ENCODE measurements at places on chromosomes 4 and X.

GRCh38 chr4:121706595-121707021 is 9.8 kb upstream of the ANXA5 start:
- no peak for DNase-seq

DNA sequence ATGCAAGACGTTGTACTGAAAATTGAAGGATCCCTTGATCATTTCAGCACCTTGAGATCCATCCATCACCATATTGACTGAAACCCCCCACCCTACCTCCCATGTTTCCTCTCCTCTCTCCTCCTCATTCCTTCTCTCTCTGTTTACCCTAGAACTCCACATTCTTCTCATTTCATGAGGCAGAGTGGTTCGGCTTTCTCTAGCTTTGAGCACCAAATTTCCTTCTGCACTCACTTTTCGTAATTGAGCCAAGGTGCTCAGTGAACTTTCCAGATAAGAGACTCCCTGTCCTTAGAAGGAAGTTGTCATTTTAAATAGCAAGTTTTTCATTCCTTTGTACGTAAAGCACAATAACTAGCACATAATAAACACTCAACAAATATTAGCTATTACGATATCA is 108.3 kb upstream of the SLC34A2 start:
- DNase-seq = no peak

DNA sequence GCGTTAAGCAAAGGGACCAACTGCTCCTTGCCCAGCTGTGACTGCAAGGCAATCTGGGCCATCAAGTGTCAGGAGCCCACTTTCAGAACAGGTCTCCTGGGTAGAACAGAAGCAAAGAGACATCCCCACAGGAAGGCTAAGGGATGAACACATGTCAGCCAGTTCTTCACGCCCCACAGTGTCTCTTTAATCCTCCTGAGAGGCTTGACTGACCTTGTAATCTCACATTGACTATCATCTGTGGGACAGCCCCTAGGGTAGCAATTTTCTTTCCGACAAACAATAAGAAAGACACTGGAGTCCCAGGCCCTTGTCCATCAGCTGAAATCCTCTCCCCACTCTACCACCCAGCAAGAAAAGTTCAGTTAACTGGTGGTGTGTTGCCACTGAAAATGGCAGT is 1.0 kb downstream of the CHRDL1 start:
- no peak for DNase-seq

DNA sequence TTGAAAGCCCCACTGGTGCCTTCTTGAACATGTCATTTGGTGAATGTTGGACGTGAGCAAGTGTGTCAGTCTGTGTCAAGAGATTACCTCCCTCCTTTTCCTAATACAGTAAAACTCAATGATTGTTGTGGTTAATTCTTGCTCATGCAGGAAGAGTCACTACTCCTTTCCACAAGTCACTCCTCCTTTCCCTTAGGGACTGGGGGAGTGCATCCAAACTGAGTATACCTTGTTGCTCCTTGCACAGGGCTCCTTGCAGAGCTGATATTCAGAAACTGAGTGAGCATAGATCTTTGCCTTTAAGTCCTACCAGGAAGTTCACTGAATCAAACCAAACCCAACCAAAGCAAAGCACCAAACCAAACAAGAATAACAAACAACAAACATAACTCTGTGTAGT is 63.9 kb downstream of the GPR50 start:
- no peak for DNase-seq

GRCh38 chr4:82745173-82745842 is 53.3 kb downstream of the SCD5 start:
- DNase-seq = no peak

GRCh38 chr4:118177126-118177525 is 142.8 kb downstream of the NDST3 start:
- no peak for DNase-seq

Data from hematopoietic multipotent progenitor cell treated with erythropoietin and hydrocortisone succinate and interleukin-3 and kit ligand, for 15 days (in vitro differentiated cells).